Erythroblast (primary cell): ENCODE measurements at places on chromosomes 4 and X.

- no peak for DNase-seq
Observed at GRCh38 chr4:36676139-36677050, 395.0 kb downstream of the DTHD1 start.

- DNase-seq: no peak
Observed at GRCh38 chr4:80161413-80162058, 35.8 kb upstream of the PRDM8 start.

DNA sequence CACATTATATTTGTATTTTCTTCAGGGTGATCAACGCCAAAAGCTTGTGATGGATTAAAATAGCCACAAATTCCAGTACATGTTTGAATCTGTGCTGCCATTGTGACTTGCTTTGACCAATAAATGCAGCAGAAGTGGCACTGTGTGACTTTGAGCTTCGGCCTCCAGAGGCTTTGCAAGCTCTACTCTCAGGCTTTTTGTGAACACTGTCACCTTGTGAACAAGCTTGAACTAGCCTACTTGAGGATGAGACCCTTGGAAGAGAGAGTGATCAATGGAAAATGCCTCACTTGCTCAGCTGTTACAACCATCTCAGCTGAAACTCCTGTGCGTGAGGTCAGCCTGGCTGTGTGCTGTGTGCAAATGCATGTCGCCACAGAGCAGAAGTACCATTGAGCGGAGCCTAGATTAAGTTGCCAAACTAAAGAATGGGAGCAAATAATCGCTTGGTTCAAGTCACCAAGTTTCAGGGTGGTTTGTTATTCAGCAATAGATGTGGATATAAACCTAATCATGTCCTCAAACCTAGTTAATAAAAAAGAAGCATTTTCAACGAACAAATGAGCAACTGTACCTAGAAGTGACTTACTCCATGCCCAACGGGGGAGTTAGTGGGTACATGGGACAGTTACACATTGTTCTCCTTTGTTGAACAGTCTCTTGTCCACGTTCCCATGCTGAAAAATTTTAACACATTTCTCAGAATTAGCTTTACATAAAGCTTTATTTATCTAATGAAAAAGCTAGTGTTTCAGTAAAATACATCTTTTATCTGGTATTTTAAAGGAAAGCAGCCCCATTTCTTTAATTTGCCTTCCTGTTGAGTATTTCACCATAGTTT, 23.5 kb downstream of the NOA1 start:
- DNase-seq: no peak

GRCh38 chrX:134929808-134930207, 61.0 kb upstream of the SMIM10 start:
- DNase-seq: peak; percentile 17

DNA sequence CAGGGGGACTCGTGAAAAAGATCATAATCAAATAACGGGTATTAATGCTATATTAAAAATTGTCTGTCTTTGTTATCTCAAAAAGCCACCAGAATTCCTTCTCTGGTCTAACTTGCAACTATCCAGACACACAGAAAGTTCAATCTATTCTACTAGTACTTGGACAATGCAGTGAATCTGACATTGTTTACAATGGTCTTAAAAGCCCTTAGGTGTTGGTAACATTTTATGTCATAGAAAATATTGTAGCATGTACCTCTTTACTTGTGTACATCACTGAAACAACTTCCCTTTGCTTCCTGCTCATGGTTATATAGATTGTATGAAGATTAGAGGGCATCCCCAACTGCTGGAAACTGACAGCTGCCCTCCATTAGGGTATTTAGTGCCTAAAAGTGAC, 71.1 kb upstream of the PPP3CA start:
- DNase-seq: no peak

DNA sequence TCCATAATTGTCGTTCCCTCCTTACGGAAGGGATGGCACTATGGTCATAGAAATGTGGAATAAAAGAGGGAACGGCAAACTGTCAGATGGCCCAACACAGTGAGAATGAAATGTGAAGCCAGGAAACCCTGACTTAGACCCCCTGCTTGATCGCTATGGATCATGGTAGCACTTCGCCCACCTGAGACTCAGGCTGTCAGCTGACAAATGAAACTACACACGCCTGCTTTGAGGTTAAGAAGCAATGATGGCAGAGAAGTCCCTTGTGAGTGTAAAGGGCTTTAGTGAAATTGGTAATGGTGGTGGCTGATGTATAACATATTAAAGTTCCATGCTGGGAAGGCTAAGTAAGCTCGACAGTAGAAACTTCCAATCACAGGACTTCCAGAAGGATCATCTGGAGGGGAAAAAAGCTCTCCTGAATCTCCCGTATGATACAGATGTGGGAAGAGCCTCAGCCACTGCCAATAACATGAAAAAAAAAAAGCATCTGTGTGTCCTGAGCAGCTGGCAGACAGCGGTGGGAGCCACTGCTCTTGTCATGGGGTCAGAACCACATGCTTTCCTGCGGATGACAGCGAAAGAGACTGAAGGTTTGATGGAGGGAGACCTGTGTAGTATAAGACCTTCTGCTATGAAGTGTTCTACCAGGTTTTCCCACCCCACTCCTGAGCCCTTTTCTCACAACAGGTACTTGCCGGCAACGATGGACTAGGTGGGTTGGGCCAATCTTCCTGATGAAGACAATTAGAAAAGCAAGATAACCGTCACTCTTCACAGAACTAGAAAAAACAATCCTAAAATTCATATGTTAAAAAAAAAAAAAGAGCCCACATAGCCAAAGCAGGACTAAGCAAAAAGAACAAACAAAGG, 107.6 kb downstream of the AFAP1 start:
- no peak for DNase-seq

DNA sequence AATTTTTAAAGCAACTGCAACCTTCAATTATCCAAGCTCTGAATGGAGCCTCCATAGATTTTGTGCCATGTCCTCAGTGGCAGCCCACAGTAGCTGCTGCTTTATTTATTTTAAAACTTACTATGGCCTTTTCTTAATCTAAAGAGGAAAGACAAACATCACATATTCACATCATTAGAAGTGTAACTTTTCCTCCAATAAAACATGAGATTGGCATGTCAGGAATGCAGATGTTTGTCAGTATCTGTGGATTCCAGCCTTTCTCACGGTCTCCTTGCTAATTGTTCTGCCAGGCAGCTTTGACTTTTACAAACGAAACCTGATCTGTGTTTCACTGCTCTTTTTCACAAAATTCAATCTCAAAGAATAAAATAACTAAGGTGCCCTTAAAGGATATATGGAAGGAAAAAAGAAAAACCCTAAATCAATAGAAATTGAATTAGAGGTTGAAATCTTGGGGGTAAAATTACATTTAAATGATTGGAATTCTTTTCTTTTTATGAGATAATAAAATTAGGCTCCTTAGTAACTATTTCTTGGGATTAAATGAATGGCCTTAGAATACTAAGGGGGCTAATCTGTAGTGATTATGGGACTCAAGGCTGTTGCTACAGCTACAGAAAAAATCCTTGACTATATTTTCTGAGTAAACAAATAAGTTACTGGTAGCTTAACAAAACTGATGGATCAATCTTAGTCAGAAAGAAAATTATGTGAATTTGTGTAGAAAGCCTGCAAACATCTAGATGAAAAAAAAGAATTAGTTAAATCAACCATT, 151.3 kb downstream of the RTL9 start:
- DNase-seq: no peak

DNA sequence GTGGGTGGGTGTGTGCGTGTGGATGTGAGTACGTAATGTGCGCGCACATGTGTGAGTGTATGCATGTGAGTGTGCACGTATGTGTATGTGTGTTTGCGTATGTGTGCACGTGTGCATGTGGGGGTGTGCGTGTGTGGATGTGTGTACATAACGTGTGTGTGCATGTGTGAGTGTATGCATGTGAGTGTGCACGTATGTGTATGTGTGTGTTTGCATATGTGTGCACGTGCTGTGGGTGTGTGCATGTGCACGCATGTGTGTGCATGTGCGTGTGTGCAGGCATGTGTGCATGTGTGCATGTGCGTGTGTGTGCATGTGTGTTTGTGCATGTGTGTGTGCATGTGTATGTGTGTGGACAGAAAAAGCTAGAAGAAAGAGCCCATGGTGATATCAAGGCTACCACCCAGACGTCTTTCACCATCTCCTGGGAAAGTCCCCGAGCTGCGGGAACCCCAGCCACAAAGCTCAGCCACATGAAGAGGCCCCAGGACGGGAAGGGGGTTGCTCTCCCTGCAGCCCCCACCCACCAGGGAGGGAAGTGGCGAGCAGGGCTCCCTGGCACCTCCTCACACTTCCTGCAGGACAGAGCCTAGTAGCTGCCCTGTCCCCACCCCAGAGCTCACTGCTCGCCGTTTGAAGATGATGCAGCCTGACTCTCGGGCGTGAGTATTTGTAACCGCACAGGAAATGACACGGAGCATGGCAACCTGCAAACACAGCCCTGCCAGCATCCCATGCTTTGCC, 108.3 kb downstream of the DCTD start:
- no peak for DNase-seq

DNA sequence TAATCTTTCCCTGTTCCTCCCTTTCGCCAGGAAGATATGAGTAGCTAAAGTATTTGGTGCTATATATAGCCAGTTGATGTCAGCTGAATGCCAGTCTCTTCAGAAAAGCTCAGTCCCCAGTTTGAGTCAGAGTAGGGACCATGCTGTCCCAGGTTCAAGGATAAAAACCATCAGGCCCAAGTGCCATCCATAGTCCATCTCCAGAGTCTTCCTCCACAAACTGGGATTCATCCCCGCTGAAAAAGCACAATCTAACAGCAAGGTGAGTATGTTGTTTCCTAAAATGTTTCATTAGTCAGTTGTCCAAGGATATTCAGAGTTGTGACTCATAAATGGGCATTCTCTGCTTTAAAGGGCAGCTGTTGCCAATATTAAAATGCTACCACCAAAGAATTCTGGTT, at the start of gene MYOZ2:
TSS of gene MYOZ2 (plus strand) at position 112 of the 401 bp plus-strand sequence. CDS start 694 bp downstream, outside the sequence.
- DNase-seq: no peak

GRCh38 chr4:65983061-65983460, 312.8 kb upstream of the EPHA5 start:
- DNase-seq: no peak

DNA sequence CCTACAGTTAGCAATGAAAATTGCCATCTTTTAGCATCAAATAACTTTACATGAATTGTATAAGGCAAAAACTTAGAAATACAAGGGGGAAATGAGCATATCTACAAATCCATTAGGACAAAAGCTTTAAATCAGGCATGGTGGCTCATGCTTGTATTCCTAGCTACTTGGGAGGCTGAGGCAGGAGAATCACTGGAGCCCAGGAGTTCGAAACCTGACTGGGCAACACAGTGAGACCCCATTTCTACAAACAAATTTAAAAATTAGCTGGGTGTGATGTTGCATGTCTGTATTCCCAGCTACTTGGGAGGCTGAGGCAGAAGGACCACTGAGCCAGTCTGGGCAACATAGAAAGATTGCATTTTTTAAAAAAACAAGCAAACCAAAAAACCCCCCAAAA, 61.3 kb downstream of the EIF4E start:
- no peak for DNase-seq

DNA sequence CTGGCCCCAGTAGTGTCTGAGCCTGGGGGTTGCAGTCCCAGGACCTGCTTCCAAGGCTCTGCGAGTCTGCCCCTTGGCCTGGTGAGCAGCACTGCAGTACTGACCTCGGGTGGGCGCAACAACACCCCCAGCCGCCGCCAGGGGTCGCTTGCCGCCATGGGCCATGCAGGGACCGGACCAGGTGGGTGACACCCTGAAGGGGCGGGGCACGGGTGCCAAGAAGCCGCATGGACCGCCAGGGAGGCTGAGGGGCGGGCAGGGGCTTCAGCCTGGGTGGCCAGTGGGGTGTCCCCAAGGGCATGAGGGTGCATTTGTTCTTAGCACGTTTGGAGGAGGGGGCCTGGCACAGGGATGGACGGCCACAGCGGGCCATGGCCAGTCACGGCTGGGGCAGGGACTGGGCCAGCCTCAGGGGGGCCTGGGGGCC, 25.0 kb downstream of the TACC3 start:
- DNase-seq: peak; percentile 88

- no peak for DNase-seq
Observed at GRCh38 chr4:6290769-6291547, 21.3 kb downstream of the WFS1 start.

DNA sequence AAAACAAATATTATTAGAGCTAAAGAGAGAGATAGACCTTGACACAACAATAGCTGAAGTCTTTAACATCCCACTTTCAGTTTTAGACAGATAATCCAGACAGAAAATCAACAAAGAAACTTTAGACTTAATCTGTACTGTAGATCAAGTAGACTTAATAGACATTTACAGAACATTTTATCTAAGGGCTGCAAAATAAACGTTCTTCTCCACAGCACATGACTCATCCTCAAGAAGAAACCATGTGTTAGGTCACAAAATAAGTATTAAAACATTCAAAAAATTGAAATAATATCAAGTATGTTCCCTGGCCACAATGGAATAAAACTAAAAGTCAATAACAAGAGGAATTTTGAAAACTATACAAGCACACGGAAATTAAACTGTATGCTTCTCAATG, 1510.3 kb upstream of the PCDH10 start:
- DNase-seq: no peak

GRCh38 chr4:181578911-181579310, 664.3 kb upstream of the TENM3 start:
- no peak for DNase-seq

- no peak for DNase-seq
Observed at GRCh38 chr4:55768291-55768690, 51.3 kb upstream of the EXOC1L start.

GRCh38 chrX:2550328-2551020, 49.7 kb upstream of the DHRSX start:
- DNase-seq: no peak

DNA sequence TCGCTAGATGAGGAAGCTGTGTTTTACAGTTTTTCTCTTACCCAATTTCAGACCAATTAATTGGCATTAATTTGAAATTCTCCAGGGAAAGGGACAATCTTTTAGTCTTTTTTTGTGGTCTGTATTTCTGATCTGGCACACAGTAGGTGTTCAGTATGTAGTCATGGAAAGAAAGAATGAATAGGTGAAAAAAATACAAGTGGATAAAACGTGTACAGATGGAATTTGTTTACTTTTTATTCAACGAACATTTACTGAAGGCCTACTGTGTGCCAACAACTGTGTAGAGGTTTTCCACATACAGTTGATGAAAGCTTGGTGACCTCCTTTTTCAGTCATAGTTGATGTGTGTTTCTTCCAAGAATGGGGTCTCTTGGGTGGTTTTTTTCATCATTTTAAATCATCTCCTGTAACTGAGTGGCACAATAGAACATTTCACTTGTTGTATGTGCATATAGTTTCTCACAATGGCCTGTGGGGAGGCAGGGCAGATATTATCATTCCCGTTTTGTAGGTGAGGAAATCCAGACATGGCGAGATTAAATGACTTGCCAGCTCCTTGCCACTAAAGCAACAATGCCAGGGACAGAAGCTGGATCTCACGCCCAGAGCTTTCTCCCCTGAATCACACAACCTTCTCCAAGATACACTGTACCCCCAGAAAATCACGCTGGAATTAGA, 102.4 kb downstream of the CEP135 start:
- peak; percentile 43 for DNase-seq

- DNase-seq: no peak
Observed at GRCh38 chr4:10688022-10688421, 3.5 kb upstream of the CLNK start.

GRCh38 chr4:188032583-188032982, 37.0 kb downstream of the ZFP42 start:
- DNase-seq: no peak
